ENCODE measurements at places on chromosomes 12 and 14.

- DNase-seq = no peak
Observed at GRCh38 chr12:52517005-52517835, 3.0 kb downstream of the KRT5 start.

- DNase-seq = no peak
Observed at GRCh38 chr12:91918431-91918830, 227.2 kb downstream of the BTG1 start.

GRCh38 chr12:6346235-6346832 is 4.5 kb upstream of the TNFRSF1A start:
- no peak for DNase-seq

- no peak for DNase-seq
Observed at GRCh38 chr14:105286759-105287144, 14.0 kb downstream of the BRF1 start.

DNA sequence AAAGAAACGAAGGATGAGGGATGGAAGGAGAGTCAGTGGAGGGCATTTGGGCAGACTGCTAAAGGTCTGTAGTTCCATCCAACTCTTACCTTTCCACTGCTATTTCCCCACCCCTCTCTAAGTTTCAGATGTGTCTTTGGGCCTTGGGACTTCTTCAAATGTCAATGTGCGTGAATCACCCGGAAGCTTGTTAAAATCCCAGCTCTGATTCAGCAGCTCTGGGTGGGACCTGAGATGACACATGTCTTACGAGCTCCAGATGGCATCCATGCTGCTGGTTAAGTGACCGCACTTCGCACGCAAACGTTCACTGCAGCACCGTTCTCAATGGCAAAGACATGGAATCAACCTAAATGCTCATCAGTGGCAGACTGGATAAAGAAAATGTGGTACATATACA is 309.9 kb downstream of the VRK1 start:
- no peak for DNase-seq

GRCh38 chr12:71240946-71241345 is 83.1 kb upstream of the TSPAN8 start:
- DNase-seq = no peak

- no peak for DNase-seq
Observed at GRCh38 chr12:39188689-39189088, 254.2 kb downstream of the KIF21A start.

- DNase-seq = no peak
Observed at GRCh38 chr12:10717410-10717809, 5.7 kb downstream of the YBX3 start.

DNA sequence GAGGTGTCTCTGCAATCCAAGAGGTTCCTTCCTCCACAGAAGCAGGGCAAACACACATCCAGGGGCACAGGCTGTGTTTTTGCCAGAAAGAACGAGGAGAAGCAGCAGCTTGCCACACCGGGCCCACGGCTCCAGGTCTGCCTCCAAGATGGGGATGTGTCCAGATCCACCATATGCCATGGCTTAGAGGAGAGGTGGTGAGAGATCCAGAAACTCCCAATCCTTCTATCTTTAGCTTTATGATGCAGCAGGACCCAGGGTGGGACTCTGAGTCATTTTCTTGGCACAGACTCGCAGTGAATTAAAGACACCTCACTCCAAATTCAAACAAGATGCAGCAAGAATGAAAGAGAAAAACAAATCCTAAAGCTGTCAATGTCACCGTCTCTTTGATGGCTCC is 481.4 kb upstream of the TMEM132C start:
- DNase-seq = no peak

DNA sequence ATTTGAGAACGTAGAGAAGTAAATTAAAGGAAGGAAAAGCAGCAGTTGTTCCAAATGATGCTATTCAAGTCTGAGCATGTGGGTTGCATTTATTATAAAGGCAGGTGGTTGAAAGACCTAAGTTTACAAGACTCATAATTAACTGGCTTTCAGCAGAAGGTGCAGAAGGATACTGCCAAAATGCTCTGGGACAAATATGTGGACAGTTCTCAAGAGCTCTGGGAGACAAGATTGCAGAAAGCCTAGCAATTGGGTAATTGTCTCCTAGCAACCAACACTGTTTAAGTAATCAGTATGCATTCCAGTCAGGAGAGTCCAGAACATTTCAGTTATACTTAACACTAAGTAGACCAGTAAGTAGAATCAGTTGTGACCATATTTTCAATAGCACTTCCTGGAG is 131.5 kb downstream of the GPR135 start:
- DNase-seq = no peak

DNA sequence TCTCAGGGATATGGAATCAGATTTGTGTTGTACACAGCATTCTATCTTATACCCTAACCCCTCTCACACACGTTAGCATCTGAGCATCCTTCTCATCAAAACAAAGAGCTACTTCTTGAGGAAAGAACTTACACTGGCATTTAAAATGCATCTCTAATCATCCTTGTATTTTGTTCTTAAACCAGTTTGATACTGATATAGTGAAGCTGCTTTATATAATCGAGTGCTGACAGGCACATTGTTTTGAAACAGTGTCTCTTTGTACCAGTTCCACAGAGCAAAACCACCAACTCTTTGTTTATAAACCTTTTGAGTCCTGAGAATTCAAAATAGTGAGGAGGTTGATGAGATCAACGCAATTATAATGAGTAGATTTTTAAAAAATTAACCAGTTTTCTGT is 8.8 kb downstream of the GPR33 start:
- DNase-seq = no peak

- no peak for DNase-seq
Observed at GRCh38 chr12:70194076-70194475, 49.2 kb upstream of the CNOT2 start.

- no peak for DNase-seq
Observed at GRCh38 chr12:29929295-29929694, 145.6 kb upstream of the TMTC1 start.

DNA sequence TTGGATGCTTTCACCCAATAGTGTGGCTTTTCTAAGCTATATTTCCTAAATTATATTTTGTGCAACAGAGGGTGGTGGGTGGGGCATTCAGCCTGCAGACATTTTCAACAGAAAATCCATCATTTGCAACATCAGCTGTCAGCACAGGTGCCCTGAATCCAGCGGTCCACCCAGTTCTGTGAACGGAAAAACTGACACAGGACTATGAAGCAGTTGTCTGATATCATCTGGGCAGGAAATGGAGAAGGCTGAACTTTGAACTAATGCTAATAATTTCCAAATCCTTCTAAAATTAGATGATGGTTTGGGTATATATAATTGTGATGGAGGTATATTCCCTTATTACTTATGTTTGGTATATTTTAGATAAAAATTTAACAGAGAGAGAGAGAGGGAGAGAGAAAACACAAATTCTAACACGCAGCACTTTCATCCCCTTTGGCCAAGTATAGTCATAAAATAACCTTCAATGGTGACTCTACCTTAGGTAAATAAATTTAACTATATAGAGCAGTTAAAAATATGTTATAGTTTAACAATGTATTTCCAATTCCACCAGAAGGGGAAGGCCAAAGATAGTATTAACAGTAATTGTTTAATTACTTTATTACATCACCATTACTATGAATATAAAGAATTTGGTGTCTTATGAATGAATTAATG is 58.3 kb upstream of the PTPRB start:
- no peak for DNase-seq

DNA sequence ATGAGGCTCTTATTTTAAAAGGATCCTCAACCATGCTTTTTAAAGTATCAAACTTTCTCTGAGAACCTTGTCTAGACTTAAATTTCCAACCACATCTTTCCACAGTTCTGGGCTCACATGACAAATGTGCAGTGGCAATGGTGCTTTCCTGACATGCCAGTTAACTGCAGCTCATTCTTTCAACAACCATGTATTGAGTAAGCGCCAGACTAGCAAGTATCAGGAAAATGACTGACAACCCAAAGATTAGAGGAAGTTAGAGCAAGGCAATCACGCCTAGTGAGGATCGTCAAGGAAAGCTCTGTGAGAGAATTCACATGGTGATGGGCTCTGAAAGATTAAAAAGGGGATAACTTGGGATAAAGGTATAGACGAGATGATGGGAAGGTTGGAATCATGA is 35.8 kb downstream of the FLVCR2 start:
- DNase-seq = no peak

GRCh38 chr12:92224685-92225331 is 79.2 kb upstream of the BTG1 start:
- DNase-seq = no peak

DNA sequence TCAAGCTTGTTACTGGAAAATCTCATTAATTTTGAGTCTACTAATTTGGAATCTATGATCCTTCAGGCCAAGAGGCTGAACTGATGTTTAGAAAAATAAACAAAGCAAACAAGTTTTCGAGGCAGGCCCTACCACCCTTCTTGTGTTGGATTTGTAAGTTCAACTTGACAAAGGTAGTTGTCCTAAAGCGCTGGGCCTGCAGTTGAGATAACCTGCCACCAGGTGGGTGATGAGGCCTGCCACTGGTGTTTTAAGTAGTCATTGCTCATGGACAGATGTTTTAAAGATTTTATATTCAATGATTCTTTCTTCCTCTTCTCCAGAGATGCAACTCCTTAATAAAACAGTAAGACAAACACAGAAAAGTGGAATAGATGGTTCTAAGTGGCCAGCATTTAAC is 19.4 kb downstream of the ACVRL1 start:
- DNase-seq = peak; percentile 23

DNA sequence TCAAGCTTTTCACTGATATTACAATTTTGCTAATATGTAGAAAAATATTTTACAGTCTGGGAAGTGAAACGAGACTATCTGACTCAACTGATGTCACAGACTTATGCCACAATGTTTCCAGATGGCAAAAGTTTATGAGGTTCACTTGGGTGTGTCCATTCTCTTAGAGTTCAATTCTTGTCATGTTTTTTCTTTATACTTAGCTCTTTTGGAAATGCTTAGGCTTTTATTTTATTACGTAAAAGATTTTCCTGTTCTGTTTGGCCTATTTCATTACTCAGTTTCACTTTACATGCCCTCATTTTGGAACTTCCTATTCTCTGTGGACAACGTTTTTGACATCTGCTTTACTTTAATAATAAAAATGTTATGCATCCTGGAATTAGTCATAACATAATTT is 2.1 kb upstream of the PDZRN4 start:
- no peak for DNase-seq
